ENCODE measurements at places on chromosomes 11 and 22.
A peak's percentile ranks its signal among the peaks of the same experiment; 100 is the strongest.

- DNase-seq = peak; percentile 98
Observed at GRCh38 chr22:41381329-41382097, at the start of gene TEF. Gene TEF (plus strand): TSS chr22:41381942. CDS start chr22:41382045, 103 bp downstream.

DNA sequence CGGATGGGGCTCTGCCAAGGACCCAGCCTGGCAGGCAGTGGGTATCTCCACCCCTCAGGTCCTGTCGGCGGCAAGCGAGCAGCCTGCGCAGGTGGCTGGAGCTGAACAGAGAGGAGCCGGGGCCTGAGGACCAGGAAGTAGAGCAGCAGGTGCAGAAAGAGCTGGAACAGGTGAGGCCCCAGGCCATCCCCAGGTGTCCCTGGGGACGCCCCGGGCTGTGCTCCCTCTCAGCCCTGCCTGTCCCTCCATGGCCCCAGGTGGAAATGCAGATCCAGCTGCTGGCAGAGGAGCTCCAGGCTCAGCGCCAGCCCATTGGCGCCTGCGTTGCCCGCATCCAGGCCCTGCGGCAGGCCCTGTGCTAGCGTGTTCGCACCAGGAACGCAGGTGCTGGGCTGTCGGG, 44.0 kb downstream of the PISD start:
- DNase-seq = no peak

DNA sequence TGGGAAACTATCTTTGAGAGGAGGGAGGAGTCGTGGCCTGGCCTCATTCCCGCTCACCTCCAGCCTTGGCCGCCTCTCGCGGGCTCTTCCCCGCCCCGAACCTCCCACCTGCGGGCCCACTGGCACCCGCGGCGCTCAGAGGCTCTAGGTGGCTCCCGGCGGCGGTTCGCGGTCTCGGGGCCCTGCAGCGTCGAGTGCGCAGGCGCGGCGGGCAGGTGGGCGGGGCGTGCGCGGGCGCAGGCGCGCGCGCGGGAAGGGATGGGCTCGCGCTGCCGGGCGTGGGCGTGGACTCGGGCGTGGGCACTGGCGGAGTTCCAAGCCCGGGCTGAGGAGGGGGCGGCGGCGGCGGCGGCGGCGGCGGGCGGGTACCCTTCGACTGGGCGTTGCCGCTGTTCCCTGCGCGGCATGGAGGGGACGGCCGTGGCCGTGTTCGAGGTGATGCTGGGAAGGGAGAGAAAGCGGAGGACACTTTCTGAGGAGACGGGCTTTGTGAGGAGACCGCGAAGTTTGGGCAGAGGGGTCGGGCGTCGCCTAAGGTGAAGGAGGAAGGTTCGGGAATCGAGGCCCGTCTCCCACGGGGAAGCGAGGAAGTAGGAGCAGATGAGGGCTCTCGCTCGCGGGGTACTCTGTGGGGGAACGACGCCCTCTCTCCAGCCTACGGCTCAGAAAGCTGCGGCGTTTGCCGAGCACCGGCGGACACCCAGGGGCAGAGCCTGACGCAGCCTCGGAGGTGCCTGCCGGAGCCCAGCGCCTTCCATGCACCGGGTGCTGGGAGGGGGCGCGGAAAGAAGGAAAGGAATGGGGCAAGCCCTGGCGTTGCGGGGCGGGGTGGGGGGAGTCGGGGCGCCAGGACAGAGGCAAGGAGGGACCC, 15.7 kb upstream of the SPTBN2 start:
- DNase-seq = peak; percentile 81

DNA sequence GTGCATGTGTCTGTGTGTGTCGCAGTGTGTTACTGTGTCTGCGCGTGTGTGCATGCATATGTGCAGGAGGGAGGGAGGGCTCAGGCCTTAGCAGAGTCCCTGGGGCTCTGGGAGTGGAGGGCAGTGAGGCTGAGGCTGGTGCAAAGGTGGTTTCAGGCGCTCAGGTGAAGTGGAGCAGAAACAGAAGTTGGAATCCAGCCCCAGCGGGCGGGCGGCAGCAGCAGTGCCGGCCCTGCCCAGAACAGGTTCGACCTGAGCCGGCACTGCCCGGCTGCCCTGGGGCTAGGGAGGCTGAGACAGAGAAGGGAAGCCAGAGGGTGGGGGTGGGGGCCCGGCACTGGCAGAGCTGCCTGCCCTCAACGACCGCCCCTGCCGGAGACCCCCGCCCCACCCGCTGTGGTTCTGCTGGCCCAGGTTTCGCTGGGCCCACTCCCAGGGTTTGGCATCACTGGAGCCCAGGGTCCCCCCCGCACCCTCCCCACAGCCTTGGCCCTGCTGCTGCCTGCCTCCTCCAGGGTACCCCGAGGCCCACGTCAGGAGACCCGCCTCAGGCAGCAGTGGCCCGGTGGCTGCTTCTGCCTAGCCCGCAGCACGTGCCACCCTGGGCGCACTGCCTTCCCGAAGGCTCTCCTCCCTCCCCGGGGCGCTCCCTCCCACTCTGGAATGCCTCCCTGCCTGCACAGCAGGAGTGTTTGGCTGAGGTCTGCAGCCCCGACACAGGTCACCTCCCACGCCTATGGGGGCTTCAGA, 13.3 kb downstream of the ASCL2 start:
- DNase-seq = no peak

DNA sequence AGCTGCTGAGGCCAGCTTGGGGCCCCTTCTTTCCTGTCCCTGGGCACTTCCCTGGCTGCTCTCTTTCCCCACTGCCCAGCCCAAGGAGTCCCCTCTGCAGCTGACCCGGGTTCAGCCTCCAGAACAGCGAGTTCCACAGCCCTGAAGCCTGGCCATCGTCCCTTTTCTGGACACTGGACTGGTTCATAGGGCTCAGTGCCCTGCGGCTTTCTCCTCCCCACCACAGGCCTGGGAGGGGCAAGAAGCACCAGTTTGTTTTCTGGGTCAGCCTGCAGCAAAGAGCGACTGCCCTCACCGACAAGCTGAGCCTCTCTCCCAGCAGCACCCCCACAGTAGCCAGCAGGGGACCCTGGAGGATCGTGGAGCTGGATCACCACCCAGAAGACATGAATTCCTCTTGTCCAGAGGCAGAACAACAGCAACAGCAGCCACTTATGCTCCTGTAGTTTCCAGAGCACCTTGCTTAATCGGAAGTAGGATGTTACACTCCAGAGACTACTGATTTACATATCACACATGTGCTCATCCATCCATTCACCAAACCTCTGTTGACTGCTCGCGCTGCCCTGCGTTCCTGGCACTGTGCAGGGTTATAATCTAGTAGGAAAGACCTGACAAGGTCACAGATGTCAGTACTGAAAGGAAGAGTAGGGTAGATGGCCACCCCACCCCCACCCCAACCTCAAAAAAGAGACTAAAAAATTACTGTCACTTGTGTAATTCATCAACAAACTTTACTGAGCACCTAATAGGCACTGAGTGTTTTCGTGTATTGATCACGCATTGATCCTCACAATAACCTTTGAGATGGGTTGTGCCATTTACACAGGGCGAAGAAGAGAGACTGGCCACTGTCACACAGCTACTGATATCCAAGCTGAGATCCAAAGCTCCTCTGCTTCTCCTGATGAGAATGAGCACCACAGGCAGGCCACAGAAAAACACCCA, 13.0 kb upstream of the CXCR5 start:
- DNase-seq = no peak

GRCh38 chr11:17691976-17692375, 27.4 kb upstream of the MYOD1 start:
- DNase-seq = no peak
